ENCODE measurements at places on chromosomes 6 and 20.
A peak's percentile ranks its signal among the peaks of the same experiment; 100 is the strongest.

DNA sequence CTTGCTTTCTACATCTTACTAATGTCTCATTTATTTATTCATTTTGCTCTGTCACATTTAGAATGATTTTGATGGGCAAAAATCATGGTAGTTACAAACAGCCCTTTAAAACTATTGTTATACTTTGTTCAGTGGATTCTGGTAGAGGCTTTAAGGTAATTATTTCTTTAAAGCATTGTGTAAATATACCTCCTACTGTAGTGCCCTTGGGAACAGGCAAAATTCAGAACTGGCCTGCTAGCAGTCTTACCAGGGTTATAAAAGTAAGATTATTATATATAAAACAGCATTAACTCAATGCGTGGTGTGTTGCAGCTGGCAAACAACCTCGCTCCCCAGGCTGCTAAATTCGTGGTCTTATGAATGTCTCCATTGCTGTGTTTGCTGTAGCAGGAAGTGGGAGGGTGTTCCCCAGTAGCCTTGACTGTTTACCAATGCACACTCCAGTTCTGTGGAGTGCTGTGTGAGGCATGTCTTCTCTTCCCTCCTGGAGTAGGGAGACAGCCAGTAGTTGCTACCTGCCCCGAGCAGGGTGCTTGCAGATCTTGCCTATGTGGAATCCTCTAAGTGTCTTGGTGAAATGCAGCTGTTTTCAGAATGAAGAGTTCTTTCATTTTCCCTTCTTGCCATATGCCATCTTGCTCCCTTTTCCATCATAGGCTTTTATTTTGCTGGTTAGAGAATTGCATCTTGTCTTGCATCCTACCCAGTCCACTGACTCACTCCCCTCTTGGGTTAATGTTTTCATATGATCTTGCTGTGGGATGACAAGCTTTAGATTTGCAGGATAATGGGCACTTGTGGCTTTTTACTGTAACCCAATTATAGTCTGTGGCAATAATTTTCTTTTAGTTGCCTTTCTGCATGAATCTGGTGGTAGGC is 45.3 kb downstream of the IGF2R start:
- DNase-seq, result no peak

- DNase-seq, result no peak
Measured at GRCh38 chr6:5361396-5361795, 100.1 kb downstream of the FARS2 start.

DNA sequence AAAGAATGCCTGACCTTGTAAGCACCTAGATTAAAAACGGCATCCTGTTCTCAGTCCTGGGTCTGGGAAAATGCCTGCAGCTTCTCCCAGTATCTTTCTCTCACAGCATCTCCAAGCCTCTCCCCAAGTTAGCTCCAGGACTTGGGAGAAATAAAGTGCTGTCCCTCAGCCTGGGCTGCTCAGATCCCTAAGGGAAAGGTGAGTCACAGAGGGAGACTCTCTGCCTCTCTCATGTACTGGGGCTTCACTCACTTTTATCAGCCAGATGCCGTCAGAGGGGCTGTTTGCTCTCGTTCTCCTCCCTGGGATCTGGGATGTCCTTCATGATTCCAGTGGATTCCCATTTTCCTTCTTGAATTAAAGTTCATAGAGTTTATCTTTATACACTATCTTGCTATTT is 293.6 kb downstream of the COL12A1 start:
- no peak for DNase-seq

DNA sequence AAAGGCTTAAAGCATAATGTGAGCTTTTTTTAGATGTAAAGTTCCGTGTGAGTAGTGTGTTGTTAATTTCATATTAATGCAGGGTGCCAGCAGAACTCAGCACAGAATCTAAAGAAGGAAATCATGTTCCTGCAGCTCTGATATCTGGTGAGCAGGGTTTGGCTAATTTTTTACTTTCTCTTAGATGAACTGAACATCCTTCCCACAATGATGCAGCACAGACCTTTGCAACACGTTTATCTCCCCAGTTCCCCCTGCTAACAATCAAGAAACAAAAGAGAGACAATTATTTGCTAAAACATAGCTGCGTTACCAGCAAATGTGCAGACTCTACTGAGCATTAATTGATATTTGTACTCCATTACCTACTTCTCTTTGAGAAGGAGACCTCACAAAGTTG is 39.1 kb upstream of the ATXN1 start:
- DNase-seq, result no peak

- no peak for DNase-seq
Measured at GRCh38 chr6:151661928-151662327, 145.6 kb upstream of the ESR1 start.

- DNase-seq, result peak; percentile 58
Measured at GRCh38 chr6:33761922-33762629, 15.4 kb upstream of the IP6K3 start.

DNA sequence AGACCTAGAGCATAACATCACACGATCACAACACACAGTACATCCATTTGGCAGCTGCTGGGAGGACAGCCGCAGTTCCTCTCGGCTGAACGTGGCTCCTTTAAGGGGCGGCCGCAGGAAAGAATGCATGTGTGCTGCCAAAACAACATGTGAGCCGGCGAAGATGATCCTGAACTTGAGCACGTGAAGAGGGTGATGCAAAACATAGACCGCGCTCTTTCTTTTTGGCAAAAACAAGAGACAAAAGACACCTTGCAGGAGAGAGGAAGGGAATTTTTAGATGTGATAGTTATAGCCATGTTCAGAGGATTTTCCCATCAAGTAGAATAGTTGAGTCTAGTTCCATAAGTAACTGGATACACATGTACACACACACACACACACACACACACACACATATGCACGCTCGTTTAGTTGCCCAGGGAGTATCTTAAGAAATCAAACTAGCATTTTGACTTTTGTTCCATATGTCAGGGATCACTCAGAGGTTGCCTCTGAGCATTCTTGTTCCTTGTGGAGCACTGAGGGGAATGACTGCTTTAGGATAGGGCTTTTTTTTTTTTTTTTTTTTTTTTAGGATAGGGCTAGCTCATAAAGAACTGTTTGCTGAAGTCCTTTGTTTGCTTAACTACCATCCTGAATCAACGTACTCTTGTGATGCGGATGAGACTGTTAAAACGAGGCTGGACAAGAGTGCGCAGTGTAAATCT is 21.7 kb upstream of the RANBP9 start:
- DNase-seq, result no peak

DNA sequence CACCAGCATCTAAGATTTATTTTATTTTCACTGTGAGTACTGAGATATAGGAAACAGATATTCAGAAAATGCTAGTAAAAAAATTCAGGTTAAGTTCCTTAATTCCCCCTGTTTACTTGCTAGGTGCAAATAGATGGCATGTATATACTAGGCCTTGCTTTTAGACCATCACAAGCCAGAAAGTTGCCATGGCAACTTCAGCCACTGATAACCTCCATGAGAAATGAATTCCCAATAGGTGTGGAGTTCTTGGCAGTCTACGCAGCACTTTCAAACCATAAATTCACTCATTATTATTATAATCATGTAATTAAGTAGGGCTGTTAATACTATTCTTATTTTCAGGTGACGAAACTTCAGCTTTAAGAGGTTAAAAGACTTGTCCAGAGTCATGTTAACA is 251.6 kb upstream of the TFAP2D start:
- no peak for DNase-seq

GRCh38 chr6:169083508-169083874 is 170.2 kb downstream of the THBS2 start:
- DNase-seq, result no peak

DNA sequence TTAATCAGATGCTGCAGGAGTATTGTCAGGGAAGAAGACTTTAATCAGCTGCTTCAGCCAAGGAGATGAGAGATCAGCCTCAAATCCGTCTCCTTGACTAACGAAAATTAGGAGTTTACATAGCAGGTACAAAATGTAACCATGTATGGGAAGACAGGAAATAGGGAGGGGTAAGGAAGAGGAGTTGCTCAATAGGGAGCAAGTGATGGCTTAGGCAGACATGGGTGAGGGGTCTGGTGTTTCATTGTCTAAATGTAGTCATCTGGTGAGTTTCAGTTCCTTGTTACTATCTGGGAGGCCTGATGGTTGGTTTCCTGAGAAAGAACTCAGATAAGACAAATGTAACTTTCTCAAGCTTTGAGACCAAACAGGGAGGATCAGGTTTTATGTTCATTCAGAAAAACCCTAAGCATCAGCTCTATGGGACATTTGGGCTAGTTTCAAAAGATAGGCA is 217.3 kb upstream of the SULF2 start:
- no peak for DNase-seq

DNA sequence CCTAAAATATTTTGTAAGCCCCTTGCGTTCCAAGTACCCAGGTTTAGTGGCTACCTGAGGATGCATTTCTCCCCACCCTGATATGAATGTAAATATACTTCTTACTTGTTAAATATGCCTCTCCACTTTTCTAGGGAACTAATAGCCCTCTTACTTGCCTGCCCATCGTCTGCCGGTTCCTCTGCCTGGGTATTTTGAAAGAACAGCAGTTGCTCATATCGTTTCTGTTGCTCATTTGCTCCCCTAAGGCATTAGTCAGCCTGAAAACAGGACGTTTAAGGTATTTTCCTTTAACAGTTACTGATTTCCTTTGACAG is 141.3 kb upstream of the CARMIL1 start:
- DNase-seq, result no peak

DNA sequence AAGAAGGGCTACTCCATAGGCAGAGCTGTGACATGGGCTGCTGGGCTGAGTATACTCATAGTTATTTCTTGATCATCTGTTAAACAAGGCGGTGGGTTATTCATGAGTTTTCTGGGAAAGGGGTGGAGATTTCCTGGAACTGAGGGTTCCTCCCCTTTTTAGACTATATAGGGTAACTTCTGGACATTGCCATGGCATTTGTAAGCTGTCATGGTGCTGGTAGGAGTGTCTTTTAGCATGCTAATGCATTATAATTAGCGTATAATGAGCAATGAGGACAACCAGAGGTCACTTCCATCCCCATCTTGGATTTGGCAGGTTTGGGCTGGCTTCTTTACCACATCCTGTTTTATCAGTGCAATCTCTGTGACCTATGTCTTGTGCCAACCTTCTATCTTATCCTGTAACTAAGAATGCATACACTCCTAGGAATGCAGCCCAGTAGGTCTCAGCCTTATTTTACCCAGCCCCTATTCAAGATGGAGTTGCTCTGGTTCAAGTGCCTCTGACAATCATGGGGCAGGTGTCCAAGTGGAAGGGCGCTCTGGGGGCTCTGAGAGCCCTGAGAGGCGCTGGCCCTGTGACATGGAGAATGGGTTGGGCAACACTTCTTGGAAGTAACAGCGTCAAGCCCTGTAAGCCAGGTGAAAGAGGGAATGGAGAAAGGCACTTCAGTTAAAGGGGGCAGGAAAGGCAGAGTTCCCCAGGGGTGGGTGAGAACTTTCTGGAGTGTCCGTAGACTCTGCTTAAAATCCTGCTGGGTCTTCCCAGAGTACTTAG is 354.2 kb upstream of the SULF2 start:
- DNase-seq, result no peak

GRCh38 chr6:15247500-15248450 is 1.9 kb downstream of the JARID2 start:
- DNase-seq, result peak; percentile 64

DNA sequence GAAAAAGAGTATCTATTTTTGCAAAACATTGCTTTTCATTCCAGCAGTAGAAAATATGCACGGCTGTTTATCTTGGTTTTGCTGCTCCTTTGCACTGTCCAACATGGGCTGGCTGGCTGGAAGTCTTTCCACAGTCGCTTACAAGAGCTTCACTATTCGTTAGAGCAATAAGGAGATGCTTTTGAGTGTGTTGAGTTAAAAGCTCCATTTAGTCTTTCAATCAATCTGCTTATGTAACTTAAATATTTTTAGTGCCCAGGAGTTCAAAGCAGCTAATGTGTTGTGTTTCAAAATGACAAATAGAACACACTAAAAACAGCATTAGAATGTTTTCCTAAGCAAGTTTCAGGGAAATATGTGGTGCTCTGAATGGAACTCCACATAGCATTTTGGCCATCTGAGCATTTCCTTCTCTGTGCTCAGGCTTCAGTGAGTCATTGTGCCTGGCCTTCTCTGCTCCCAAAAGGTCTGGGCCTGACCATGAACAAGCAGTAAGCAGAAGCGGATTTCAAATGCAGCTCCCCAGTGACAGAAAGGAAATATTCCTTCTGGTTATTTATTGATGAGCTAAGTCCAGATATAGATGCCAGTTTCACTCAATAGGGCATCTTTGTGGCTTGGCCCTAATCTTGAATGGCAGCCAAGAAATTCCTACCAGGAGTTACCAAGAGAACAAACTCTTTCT is 580.3 kb downstream of the TENT5A start:
- peak; percentile 1 for DNase-seq

DNA sequence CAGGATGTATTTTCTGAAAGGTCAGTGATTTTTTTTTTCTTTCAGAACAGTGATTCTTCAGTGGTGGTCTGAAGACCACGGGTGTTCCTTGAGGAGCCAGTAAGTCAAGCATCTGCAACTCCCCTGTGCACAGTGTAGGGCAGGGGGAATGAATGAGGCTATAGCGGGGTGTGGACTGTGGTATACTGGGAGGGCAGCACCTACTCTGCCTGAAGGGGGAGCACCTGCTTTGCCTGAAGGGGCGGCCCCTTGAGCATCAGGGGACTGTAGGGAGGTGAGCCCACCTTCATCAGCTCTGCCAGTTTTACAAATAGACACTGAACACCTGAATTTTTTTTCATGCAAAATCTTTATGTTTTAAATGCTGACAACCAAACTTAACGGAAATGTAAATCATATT is 77.5 kb upstream of the RIPOR2 start:
- no peak for DNase-seq

- DNase-seq, result no peak
Measured at GRCh38 chr6:164882236-164882635, 427.2 kb downstream of the C6orf118 start.

DNA sequence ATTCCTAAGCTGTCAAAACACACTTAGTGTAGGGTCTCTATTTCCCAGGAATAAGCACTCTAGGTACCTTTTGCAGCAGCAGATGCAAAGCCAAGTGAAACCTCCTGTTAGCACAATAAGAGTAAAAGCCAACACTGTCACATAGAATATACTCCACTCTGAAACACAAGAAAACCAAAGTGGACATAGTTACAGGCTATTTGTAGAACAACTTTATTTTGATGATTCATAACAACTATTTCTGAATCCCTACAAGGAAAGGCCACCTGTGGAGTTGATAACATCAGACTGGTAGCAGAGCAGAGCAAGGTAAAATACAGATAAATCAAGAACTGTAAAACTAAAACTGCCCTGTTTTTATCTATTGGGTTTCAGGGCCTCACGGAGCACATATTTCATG is 59.7 kb downstream of the ALDH5A1 start:
- DNase-seq, result no peak

Data from Caki2 (cell line).